ENCODE measurements at places on chromosomes 12 and 14.
A peak's percentile ranks its signal among the peaks of the same experiment; 100 is the strongest.

GRCh38 chr14:22434030-22434429, 155.0 kb downstream of the DAD1 start:
- DNase-seq: no peak

DNA sequence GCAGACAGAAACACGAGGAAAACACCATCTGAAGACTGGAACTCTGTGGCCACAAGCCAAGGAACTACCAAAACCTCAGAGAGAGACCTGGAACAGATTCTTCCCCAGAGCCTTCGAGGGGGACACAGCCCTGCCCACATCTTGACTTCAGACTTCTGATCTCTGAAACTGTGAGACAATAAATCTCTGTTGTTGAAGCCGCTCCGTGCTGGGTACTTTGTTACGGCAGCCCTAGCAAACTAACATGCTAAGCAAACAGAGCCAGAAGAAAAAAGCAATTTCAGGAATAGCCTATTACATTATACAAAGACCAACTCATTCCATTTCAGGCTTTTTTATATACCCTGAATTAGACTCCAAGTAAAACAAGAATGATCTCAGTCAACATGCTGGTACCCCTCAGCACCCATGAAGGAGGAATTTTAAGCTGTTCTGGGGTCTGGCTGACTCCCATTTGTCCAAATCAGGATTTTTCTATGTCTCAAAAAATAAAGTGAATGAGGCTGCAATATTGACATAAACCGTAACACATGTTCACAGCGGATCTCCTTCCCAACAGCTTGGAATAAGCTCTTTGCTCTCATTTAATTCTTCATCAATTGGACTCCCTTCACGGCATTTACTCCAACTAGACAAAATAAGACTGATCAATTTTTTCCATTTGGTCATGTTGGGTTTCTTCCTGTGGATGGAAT, 190.1 kb downstream of the FOXN3 start:
- no peak for DNase-seq

DNA sequence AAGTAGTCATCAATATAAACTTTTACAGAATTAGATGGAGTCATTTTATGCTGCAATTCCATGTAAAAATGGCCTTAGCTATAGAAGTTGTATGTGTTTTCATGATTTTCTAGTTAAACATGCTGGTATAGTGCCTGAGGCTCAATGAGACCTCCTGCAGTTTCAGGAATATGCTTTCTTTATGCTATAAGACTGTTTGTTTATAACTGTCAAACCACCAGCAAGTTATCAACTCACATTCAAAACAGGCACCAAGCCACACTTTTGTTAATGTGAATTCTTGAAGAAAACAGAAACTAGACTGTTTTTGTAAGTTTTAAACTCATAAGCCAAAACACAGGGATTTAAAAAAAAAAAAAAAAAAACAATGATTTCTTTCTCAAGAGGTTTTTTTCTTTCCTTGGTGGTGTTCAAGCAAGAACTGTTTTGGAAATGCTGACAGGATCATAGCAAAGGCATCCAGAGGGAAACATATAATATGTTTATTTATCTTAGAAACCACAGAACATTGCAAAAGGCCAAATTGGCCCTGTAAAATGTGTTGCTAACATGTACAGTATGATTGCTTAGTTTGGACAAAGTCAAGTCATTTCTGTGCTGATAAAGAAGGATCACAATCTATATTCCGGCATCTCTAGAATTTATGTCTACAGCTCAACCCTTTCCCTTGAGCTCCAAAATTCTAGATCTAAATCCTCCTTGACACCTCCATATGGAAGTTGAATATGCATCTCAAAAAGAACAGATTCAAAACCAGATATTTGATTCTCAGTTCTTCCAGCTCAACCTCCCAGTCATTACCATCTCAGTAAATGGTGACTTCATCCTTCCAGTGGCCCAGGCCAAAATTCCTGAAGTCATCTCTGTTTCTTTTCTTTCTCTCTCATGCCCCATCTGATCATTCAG, 29.0 kb upstream of the LUM start:
- no peak for DNase-seq

DNA sequence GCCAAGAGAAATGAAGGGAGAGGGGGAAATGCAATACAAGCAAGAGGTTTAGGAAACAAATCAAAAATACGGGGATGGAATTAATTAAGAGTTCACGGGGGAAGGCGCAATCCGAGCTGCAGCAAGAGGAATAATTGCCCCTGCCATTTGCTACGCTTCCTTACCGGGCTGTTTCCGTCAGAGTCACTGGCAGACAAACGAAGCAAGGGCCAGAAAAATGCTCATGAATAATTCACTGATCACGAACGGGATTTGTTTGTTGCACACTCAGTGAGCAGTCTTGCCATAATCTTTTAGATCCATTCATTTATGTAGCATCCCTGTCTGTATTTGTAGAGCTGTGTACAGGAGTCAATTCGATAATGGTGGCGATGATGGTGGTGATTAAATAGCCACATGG, 39.0 kb downstream of the PLXNC1 start:
- DNase-seq: no peak

DNA sequence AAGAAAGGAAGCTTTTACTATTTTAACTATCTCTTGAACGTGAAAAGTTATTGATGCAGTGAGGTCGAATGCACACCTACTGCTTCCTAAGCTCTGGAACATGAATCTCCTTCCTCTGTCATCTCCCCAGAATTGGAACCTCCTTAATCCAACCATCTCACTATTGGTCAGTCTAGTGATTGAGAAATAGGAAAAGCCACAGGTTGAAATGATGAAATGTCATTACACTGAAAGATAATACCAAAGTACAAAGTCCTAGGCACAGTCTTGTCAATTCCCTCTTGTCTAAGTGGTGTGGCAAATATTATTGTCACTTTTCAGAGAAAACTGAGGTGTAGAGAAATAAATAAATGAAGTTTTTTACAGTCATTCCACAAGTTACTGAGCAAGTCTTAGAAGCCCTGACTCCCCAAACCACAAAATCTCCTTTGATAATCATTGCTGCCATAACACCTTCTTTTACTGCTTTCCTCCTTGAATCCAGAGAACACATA, 19.5 kb upstream of the HIGD1C start:
- no peak for DNase-seq

GRCh38 chr14:52272375-52272774, 4.9 kb downstream of the PTGDR start:
- DNase-seq: peak; percentile 22

GRCh38 chr14:101947577-101947903, 16.8 kb upstream of the DYNC1H1 start:
- DNase-seq: peak; percentile 30

DNA sequence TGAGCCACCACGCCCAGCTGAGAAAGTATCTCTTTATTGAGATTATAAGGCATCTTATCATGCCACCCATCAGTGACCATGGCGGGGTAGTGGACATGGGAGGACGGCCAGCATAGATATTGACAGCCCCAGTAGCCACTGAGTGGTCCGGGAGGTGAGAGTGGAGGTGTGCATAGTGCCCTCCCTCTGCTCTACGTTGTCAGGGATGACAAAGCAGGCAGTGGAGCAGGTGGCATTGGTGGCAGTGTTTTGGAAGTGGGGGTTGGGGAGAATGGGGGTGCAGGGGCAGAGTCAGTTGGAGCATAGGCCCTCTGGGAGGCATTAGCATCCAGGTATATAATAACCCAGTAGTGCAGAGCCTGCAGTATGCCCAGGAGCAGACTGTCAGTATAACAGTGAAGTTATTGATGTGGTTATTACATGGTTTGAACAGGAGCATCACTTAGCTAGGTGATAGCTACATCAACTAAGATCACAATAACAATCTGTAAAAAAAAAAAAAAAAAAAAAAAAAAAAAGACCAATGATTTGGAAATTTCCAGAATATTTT, 41.1 kb downstream of the GNG2 start:
- DNase-seq: no peak

DNA sequence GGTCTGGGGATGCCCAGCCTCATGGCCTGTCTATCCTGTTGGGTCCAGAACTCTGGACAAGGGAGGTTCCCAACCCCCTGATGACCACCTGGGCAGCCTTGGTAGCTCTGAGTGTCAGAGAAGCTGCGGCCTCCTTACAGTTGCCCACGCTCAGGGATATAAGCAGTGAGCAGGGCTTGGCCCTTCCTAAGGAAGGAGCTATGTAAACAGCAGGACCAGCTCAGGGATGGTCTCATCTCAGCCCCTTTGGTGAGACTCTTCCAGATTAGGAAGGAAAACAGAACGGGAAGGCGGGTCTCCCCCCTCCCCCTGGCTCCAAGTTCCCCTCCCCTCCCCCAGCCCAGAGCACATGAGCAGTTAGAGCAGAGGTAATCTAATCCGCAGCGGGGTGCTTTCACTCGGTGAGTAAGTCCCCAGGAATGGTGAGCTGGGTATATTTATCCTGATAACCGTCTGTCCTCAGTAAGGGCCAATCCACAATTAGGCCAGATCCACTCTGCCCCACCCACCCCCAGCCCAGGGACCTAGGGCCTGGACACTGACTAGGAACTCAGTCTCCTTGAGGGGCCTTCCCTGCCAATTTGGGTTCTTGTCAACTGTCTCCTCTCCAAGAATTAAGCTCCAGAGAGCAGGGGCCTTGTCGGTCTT, 29.5 kb upstream of the RPLP0 start:
- no peak for DNase-seq

DNA sequence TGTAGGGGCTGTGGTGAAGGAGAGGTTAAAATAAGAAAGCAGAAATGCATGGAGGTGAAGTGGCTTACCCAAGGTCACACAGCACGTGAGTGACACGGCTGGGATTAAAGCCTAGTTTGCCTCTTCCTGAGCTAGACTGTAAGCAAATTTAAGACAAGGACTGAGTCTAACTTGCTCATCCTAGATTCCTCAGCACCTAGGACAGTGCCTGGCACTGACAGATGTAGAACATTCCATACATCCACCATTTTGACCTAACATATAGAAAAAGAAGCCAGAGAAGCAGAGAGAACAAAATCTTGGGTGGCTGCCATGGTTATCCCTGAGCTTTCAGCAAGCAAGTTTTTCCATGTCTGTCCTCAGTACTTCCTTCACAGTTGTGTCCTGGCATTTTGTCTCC, 110.5 kb downstream of the PAH start:
- no peak for DNase-seq

GRCh38 chr12:95339086-95339788, 121.6 kb downstream of the VEZT start:
- DNase-seq: no peak

GRCh38 chr14:60648249-60648933, 886 bp downstream of the SIX1 start:
- DNase-seq: no peak

- DNase-seq: no peak
These were observed 75.6 kb downstream of the USP15 start for GRCh38 chr12:62335796-62336195.

- peak; percentile 25 for DNase-seq
These were observed 133.8 kb upstream of the NUDT4 start for GRCh38 chr12:93243689-93244513.

DNA sequence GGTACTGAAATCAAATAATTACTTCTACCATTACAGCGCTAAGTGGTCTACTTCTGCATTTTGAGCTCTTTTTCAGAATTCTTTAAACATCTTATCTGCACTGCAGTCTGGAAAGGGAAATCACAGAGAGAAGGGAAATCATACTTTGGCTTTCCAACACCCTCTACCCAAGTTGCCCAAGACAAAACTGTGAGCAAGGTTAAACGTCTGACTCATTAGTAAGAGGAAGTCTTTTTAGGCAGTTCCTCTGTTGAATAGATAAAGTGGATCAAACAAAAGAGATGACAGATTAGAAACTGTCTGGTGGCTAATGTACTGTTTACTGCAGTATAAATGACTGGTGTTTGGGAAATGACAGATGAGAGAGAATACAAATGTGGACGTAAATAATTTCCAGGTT, 858.1 kb downstream of the NRXN3 start:
- DNase-seq: no peak

GRCh38 chr14:33650430-33650829, 300.4 kb downstream of the EGLN3 start:
- DNase-seq: no peak

GRCh38 chr12:68007466-68007865, 18.2 kb downstream of the IFNG-AS1 start:
- no peak for DNase-seq
